Occipital lobe (tissue), 3 donors: ENCODE measurements at places on chromosomes 12 and 14. TPM values are rescaled to one million over a fixed set of nuclear protein-coding genes. Genes with fewer than 3 reads are reported as not detected.
A peak's percentile ranks its signal among the peaks of the same experiment; 100 is the strongest.

GRCh38 chr14:31194661-31195060 lies 12.9 kb downstream of the HECTD1 start:
- no peak for DNase-seq

- peak; percentile 84 for DNase-seq
Observed at GRCh38 chr12:3299929-3300832, 190.8 kb upstream of the PRMT8 start.

DNA sequence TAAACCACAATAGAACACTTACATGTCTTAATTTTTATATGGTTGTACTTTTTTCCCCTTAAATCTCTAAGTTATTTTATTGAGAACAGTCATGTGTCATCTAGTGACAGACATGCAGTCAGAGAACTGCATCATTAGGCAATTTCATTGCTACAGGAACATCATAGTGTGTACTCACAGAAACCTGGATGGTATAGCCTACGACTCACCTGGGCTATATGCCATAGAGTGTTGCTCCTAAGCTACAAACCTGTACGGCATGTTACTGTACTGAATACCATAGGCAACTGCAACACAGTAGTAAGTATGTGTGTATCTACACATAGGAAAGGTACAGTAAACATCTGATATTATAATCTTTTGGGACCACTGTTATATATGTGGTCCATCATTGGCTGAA lies 557.6 kb downstream of the PRKD1 start:
- DNase-seq, result no peak

DNA sequence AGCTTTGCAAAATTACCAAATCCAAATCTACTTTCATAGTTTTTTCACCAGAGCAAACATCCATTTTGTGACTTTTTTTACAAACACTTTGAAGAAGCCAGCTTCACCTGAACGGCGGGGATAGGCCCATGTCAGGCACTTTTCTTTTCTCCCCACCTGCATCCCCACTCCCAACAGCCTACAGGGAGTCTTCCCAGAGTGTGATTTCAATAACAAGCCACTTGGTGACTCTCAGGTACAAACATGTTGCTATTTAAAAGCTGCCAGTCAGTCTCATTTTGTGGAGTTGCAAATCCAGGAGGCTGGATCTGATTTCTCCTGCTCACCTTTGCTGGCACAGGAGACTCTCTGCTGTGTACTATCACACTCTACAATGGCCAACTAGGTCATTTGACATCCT lies 285.5 kb downstream of the KCNH5 start:
- no peak for DNase-seq

The ACOT6 gene
- not detected for total RNA-seq

- no peak for DNase-seq
Observed at GRCh38 chr12:25808604-25809003, 149.9 kb upstream of the RASSF8 start.

DNA sequence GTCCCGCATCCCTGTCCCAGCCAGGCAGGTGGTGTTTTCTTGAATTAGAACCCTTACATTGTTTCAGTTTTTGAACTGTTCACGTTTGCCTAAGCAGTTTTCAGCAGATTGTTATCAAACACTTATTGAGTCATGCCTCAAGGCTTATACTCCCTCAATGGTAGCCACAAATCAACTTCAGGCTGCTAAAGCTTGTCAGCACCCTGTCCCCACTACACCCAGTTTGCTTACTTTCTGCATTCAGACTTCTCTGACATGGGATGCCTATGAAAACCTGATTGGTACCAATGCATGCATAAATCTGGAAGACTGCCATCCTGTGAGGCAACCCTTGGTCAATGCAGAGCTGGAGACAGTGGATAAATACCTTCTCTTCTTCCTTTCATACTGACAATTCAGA lies 225.4 kb downstream of the BTG1 start:
- no peak for DNase-seq

GRCh38 chr12:91023326-91024004 lies 18.7 kb upstream of the EPYC start:
- DNase-seq, result no peak

The MNAT1 gene
- total RNA-seq, result 91.9 TPM

The TAS2R20 gene
- total RNA-seq, result 22.9 TPM

- no peak for DNase-seq
Observed at GRCh38 chr12:85923767-85924331, 49.8 kb downstream of the NTS start.

DNA sequence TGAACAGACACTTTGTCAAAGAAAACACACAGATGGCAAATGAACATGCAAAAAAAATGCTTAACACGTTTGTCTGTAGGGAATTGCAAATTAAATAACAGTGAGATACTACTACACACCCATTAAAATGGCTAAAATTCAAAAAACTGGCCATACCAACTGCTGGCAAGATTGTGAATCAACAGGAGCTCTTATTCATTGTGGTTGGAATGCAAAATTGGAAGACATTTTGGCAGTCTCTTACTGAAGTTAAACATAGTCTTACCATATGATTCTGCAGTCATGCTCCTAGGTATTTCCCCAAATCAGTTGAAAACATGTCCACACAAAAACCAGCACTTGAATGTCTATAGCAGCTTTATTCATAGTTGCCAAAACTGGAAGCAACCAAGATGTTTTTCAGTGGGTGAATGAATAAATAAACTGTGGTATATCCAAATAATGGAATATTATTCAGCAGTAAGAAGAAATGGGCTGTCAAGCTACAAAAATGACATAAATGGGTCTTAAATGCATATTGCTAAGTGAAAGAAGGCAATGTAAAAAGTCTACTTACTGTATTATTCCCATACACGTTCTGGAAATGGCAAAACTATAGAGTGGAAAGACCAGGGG lies 91.4 kb downstream of the PLEKHA5 start:
- no peak for DNase-seq
